Stimulated activated CD4-positive, alpha-beta T cell treated with anti-CD3 and anti-CD28 coated beads, Interleukin-4, amount 100 ng/mL, for 24 hours (primary cell): ENCODE measurements at places on chromosomes 6 and 20.

GRCh38 chr6:101396548-101397173 is 3.2 kb downstream of the GRIK2 start:
- DNase-seq = peak; percentile 17

GRCh38 chr6:117956386-117956785 is 49.3 kb downstream of the SLC35F1 start:
- no peak for DNase-seq

GRCh38 chr6:31898383-31899011 is 999 bp upstream of the EHMT2 start:
- peak; percentile 36 for DNase-seq

DNA sequence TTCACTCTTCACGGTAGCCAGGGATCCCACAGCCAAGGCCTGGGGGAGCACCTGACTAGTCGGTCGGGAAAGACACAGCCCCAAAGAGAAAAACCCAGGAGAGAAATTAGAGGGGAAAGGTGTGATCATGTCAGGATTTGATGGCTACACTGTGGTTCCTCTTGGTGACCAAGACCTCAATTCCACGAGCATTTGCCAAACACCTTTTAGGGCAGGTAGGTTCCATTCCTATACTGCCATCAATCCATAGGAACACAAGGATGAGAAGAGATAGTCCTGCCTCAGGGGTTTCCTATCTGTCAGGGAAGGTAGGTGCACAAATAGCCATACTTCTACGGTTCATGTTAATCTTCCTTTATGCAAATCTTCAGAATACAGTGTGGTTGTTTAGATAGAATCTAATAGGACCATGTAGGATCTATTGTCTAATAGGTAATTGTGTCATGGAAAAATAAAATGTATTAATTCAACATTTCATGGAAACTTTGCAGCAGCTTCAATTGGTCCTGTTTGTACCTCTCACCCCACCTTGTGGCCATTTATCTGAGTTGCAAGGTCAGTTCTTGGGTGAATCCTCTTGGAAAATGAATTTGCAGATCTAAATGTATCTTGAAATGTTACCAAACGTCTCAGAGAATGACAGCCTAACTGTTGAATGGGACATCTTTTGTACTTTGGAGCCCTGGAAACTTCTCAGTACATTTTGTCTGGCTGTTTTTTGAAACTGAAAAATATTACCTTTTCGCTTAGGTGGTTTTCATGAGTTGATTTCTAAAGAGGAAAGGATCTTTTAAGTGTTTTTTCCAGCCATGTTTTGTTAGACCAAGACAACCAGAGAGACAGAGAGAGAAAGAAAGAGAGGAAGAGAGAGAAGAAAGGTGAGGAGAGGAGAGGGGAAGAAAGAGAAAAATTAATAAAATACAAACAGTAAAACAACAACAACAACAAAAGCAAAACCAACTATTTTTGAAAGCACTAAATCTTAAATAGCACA is 33.7 kb upstream of the IYD start:
- peak; percentile 47 for DNase-seq

- peak; percentile 60 for DNase-seq
Observed at GRCh38 chr6:12119085-12119588, 107.0 kb downstream of the HIVEP1 start.

- no peak for DNase-seq
Observed at GRCh38 chr6:47752801-47753200, 29.0 kb upstream of the OPN5 start.

DNA sequence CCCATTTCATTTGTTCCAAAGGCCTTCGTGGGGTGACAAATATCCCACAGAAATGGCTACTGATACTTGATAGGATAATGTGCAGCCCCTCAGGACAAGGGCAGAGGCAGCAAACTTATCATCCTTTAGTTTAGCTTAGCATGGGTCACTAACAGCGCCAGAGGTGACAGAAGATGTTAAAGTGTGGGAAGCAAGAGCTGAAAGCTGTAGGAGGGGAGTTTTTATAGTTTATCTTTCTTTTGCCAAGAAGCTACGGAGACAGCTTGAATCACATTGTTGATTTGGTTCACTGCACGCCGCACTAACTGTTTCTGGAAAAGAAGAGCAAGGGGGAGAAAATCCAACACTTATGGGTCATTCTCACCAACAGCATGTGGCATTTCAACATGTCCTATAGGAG is 773.9 kb upstream of the MMS22L start:
- DNase-seq = no peak

DNA sequence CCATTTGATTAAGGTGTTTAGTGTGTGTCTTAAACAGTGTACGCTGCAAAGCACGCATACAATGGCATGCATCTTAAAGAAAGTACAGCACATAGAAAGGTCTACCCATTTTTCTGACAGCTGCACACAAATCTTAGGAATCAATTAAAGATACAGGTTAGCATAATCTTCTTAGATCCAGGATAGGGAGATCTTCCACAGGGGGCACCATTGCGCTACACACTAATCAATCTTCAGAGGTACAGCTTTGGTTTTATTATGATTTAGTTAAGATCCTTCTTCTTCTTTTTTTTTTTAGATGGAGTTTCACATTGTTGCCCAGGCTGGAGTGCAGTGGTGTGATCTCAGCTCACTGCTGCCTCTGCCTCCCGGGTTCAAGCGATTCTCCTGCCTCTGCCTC is 63.7 kb upstream of the BEND3 start:
- DNase-seq = no peak

- no peak for DNase-seq
Observed at GRCh38 chr6:3788408-3789017, 37.0 kb upstream of the PXDC1 start.

DNA sequence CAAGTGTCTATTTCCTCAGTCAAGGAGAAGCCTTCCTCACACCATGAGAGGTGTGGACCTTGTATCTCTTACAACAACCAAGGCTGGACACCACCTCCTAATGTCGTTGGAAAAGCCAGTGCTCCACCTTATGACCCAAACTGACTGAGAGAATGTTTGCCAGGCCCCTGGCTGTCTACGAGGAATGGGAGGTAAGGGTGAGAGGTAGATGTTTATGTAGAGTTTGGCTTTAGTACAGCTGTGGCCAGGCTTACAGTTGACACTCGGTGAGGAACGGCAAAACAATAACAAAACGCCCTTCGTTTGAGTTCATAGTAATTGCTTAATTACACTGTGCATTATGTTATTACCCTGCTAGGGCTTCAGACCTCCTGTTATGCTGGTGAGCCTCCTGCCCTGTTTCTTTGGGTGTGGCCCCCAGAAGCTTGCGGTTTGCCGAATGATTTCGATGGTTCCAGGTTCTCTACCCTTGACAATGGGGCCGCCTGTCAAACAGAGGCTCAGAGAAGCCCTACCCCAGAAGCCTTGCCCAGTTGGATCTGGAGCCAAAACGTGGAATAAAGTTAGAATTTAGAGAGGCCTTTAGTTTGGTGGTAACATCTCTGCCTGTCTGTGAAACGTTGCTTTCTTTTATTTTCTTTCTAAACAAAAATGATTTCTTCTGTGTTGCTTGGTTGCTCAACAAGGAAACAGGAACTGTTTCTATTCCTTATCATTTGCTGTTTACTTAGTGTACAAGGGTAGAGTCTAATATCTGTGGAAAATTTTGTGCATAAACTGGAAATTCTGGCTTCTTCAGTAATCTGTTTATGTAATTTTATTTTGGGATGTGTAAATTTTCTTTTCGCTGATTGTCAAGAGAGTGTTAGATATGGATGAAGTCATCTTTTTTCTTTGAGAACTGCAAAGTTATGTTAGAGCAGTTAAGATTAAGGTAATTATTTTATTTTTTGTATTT is 60.4 kb upstream of the FOXQ1 start:
- no peak for DNase-seq

DNA sequence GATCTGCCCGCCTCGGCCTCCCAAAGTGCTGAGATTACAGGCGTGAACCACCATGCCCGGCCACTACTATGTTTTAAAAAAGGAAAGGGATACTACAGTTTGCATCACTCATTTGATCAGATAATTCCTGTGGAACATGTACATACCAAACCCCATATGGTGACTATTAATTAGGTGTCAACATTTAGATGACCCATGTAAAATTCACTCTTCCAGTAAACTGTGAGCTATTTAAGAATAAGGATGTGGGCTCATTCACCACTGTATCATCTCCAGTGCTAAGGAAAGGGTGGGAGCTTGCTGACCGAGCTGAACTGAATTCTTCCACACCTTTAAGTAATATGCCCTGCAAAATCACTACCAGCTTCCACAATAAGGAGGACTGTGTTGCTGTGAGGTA is 127.5 kb downstream of the BTBD9 start:
- no peak for DNase-seq
